ENCODE measurements at places on chromosomes 4 and X.

DNA sequence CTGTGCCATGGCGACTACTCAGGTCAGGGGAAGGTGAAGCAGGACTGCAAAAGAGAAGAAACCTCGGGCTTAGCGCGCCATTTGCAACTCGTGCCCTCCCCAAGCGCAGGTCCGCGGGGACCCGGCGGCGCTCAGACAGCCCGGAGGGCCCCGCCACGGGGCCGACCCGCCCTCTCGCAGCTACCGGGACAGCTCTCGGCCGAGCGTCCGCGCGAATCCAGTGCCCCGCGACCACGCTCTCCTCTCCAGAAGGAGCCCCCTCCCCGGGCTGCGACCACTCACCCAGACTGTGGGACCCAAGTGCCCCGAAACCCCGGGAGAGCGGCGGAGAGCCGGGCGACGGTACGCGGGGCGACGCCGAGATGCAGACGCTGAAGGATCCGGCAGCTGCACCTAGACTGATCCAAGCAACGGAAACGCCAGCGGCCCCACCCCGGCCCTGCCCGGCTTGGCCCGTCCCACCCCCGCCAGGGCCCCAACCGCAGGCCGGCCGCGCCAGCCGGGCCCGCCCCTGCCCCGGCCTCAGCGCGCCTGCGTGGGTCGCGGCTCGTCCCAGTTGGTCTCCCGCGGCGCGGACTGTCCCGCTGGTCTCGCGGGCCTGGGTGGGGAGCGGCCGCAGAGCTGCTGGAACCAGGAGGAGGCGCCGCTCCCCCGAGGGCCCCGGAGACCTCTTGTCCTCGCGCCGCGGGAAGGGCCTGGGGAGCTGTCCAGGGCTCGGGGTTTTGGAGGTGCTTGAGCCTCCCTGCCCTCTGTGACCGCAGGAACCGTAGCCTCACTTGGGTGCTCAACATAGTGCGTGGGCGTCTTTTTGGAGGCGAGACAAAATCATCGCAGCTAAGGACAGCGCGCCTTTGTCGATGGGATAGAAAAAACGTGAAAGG lies at the start of gene ANXA5:
TSS of gene ANXA5 (minus strand) at position 400 of the 881 bp plus-strand sequence. CDS start at position 9, 391 bp downstream.
- peak; percentile 92 for DNase-seq

DNA sequence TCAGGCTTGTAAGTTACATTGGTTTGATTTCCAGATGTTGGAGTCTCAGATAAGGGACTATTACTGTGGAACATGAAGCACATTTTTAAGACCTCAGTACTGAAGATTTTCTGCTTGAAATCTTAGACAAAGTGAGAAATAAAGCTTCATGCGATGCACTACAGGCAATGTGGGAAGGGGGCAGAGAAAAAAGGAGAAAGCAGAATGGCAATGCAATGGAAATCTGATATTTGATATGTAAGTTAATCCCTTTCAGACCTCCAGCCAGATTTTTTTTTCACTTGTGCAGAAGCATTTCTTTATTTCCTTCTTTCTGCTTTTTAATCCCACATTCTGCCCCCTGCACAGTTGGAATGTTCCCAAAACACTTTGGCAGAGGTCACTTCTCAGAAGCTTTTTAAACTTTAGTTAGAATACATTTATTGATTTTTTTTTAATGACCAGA lies 174.3 kb downstream of the ADGRL3 start:
- DNase-seq, result no peak

GRCh38 chr4:15148199-15148598 lies 145.9 kb downstream of the CPEB2 start:
- DNase-seq, result no peak

DNA sequence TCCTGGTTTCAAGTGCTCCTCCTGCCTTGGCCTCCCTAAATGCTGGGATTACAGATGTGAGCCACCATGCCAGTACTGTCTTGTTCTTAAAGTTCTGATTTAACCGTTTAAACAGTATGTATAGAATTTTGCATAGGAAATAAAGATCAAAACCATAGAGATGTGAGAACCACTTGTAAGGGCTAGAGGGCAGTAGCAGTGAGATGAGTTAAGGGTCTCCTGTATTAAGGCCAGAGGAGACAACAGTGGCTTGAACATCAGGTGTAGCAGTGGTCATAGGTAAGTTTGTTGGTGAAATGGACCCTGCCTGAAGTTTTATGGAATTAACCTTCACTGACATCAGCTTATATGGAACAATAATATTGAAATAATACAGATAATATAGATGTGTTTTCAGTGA lies 155.7 kb downstream of the SLC4A4 start:
- no peak for DNase-seq

DNA sequence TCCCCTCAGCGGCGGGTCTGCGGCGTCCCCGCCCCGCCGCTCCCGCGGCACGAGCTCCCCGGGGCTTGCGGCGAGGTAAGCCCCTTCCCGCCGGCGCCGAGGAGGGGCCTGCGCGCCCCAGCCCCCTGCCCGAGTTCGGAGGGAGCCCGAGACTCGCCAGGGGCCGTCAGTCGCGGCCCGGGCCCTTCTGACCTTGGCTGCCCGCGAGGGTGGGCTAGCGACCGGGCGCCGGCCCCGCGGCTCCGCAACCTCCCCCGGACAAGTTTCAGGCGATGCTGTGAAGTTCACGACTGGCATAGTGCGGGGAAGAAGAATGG lies 554 bp downstream of the CDKL5 start:
- DNase-seq, result no peak

- no peak for DNase-seq
Measured at GRCh38 chrX:37824491-37825214, 22.7 kb downstream of the DYNLT3 start.

GRCh38 chr4:156734965-156735895 lies 236.4 kb downstream of the PDGFC start:
- no peak for DNase-seq

DNA sequence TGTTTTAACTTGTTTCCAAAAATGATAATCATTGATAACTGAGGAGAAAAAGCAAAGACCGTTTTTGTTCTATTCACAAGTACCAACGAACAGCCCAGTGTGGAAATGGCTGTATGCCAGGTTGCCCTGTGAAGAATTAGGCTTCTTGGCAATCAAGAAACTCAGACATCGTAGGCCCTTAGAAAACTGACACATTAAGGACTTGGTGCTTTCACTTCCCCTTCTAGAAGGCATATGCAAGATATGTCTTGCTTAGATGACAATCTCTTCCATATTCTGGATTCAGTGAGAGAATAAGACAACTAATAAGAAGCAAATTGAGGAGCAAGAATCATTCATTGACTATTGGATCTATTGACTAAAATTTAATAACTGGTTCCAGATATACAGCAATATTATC lies 56.6 kb downstream of the ANAPC10 start:
- no peak for DNase-seq

DNA sequence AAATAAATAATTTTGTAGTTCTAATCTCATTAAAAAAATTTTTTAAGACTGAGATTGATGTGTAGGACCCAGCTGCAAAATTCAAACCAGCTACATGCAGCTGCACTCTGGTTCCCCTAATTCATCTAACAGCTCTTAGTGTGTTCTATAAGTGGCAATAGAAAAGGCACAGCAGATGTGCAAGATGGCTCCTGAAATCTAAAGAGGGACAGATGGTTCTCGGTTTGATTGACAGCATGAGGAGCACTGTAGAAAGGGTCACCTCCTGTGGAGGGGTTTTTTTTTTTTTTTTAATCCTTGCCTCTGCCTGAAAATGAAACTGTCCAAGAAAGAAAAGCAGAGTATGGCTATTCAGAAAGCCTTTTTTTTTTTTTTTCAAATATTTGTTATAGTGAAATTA lies 16.9 kb upstream of the OCIAD1 start:
- no peak for DNase-seq

DNA sequence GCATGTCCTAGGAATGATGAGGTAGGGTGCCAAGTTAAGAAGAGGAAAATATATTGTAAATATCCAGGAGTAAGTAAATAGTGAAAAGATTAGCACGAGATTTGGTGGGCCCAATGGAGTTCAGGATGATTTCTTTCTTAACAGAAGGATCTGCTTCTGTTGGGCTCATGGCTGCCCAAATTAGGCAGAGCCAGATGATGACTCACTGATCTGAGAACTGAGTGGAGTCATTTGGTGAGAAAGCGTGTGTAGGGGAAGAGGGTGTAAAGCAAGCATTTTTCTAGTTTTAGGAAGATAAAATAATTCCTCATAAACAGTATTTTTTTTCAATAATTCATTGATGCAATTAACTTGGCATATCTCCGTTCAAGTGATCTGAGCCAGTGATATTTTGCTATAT lies 1.6 kb downstream of the TBX22 start:
- DNase-seq, result no peak

DNA sequence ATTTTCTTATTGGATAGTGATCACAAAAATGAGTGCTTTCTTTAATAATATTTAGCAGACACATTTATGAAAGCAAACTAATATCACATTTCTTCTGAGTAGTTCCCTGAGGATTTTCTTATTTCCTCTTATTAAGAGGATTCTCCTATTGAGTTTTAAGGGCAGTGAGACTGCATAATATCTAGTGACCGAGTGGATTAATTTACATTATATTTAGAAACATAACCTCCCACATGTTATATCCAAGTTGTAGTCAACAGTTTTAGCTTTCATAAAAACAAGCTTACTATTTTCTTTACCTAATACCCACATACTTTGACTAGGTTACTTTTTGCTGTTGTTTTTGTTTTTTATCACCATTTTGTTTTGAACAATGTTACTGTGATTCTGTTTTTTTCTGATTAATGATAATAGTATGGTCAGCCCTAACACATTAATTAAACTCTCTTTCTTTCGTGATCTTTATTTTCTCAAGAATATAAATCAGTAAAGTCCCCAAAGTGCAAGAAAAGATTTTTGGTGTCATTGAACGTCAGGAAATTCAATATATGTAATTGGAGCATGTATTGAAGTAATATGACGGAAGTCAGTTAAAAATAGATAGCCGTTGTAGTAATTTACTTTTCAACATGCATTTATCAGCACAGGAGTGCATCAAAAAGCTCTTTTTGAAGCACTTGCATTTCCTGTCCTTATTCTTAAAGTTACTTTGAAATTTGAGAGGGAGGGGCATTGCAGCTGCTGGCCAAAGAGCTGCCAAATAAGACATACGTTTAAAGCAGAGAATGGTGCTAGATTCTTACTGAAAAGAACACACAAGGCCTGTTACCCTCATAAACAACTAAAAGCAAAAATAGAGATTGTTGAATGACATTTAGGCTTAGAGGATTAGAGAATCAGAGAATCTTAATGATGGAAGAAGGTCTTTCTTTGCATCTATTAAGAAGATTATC lies 25.2 kb downstream of the DDIT4L start:
- no peak for DNase-seq

GRCh38 chrX:85903692-85904471 lies 143.5 kb downstream of the CHM start:
- DNase-seq, result no peak

- DNase-seq, result no peak
Measured at GRCh38 chr4:180695851-180696250, 1547.4 kb upstream of the TENM3 start.

- no peak for DNase-seq
Measured at GRCh38 chrX:42565739-42566138, 212.2 kb downstream of the PPP1R2C start.

GRCh38 chrX:15471028-15471427 lies 22.1 kb downstream of the PIR start:
- peak; percentile 90 for DNase-seq

DNA sequence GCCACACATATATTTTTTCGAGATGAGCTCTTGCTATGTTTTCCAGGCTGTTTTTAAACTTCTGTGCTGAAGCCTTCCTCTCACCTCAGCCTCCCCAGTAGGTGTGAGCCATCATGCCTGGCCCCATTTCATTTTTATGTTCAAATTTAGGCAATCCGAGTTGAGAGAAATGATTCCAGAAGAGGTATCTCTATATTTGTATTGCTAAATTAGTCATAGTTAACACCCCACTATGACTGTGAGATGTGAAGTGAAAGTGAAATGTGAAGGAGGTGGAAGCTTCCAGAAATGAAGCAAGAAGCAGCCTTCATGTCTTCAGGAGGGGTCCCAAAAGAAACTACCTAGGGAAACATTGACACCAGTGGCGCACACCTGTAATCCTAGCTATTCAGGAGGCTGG lies 17.7 kb downstream of the APELA start:
- no peak for DNase-seq

- peak; percentile 85 for DNase-seq
Measured at GRCh38 chrX:68686097-68686977, 38.9 kb downstream of the STARD8 start.

DNA sequence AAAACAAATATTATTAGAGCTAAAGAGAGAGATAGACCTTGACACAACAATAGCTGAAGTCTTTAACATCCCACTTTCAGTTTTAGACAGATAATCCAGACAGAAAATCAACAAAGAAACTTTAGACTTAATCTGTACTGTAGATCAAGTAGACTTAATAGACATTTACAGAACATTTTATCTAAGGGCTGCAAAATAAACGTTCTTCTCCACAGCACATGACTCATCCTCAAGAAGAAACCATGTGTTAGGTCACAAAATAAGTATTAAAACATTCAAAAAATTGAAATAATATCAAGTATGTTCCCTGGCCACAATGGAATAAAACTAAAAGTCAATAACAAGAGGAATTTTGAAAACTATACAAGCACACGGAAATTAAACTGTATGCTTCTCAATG lies 1510.3 kb upstream of the PCDH10 start:
- no peak for DNase-seq

DNA sequence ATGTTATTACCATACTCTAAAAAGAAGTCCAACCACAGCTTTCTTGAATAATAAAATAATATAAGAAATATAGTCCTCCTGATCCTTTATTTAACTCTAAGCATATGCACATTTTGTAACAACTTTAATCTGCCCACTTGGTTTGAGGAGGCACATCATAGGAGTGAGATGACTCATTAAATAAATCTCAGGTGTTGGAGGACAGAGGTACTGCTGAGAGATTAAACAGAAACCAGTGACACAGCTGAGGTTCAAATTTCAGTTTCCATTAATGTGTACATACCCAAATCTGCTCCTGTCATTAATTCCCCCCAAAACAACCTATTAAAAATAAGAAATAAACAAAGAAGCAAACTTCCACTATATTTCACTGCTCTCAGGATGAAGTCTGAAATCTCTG lies 211.0 kb downstream of the KCTD8 start:
- DNase-seq, result no peak

DNA sequence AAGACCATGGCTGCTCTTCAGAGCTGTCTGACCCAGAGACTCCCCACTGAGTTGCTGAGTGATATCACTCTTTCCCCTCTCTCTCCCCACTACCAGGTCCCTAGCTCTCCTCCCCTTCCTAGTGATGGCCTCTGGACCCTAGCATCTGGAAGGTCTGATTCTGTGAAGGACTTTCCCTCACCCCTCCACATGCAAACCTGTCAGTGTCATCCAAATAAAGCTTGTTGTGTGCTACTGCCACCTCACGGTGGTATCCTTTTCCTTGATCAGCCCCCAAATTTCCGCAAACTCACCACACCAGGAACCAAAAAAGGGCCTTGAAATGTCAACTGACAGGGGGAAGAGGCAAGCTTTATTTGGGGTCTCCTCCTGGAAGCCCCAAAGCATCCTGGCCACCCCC lies 500.2 kb downstream of the IDS start:
- peak; percentile 55 for DNase-seq

- DNase-seq, result no peak
Measured at GRCh38 chr4:126137782-126138170, 823.0 kb downstream of the FAT4 start.

DNA sequence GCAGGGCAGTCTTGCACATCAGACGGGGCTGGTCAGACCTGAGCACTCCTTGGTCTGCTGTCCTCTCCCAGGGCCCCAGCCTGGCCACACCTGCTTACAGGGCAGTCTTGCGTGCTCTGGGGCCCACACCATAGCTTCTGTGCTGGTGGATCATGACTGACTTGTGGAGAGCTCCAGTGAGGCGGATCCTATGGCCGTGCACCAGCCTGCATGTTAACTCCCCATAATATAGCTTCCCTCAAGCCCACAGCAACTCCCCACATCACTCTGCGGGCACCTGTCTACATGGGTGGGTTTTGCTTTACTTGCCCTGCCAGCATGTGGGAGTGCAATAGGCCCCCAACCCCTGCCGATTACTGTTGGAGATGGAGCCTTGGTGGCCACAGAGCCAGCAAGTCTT lies 8.2 kb upstream of the TMSB15B start:
- no peak for DNase-seq
